ENCODE measurements at places on chromosomes 1 and 21.

DNA sequence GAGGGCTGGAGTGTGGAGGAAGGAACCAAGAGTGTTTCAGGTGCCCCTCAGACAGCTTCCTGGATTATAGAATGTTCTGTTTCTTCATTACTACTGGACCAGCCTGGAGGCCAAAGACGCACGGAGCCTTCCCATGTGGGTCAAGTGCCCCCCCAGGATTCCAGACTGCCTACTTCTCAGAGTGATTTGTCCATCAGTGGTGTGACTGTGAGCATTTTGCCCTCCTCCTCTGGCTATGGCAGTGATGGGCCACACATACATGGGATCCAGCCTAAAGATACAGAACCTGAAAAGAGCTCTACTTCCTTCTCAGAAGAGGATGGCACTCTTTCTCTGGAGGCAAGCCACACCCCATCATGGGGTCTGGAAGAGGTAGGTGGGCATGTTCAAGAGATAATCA lies 64.9 kb downstream of the MACF1 start:
- DNase-seq: no peak

DNA sequence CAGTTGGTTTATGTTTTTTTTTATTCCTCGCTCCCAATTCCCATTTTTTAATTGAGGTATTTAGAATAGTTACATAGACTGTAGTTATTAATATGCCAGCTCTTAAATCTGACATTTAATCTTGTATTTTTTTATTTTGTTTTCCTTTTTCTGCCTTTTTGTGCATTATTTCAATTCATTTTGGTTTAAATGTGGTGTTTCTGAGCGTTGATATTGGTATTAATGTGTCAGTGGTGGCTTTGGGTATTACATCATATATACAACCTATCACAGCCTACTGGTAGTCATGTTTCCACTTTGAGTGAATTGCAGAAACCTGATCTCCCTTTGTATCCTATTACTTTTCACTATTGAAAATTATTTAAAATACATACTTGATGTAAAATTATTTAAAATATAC lies 1027.3 kb downstream of the KCNT2 start:
- DNase-seq: no peak

- no peak for DNase-seq
Measured at GRCh38 chr1:31161571-31161970, 78.1 kb downstream of the NKAIN1 start.

DNA sequence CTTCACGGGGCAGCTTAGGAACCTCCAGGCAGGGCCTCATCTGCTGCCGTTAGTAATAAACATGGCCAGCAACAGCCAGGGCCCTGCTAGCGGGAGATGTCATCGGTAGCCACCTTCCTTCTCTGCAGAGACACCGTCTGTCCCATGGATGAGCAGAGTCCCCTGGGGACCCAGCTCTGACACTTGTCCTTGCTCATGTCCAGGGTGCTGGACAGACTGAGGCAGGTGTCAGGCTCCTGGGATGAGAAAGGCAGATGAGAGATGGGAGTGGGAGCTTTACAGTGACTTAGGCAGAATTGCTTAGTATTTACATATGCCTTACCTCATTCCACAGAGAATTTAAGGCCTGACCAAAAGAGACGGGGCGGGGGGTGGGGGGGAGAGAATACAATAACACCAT lies 25.0 kb downstream of the CAPN2 start:
- no peak for DNase-seq

GRCh38 chr1:9842073-9842711 lies 18.4 kb upstream of the CLSTN1 start:
- no peak for DNase-seq

DNA sequence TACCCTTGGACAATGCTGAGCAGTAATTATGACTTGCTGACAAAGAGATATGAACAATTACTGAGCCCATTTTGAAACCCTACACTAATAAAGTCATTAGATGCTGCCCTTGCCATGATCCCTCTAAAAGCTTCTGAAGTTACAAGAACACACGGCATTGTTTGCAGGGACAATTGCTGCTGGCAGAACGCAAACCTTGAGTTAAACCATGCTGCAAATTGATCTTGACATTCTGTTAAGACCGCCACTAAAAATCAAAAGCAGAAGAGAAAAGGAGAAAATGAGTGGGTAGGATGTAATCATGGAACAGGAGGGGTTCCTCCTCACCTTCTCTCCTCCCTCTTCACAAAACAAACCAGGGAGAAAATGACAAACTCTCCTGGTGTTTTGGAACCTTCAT lies 136.2 kb upstream of the DMRTA2 start:
- DNase-seq: no peak

GRCh38 chr1:8211883-8212579 lies 105.9 kb upstream of the SLC45A1 start:
- DNase-seq: no peak

DNA sequence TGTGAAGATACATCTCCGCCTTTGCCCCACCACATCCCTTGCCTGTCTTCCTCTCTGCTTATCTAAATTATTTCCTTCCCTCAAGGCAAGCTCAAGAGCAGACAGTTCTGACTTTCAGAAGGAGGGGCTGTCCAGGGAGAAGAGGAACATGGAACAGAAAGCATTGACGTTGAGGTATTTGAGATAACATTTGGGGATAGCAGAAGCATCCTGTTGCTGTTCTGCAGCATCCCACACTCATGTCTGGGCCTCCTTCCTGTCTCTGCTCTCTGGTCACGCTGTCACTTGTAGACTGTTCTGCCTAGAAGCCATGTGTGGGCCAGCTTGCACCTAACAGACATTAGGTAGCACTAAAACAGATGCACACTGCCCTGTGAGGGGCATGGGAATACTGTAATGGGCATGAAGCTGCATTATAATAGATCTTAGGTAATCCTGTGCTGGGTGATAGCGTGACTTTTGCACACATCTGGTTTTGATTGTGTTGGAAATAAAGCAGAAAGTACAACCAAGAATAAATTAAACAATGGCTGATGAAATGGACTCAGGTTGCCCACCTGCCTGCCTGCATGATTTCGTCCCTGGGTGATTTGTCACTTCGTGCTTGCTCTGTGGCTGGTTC lies 660 bp upstream of the RD3 start:
- no peak for DNase-seq

DNA sequence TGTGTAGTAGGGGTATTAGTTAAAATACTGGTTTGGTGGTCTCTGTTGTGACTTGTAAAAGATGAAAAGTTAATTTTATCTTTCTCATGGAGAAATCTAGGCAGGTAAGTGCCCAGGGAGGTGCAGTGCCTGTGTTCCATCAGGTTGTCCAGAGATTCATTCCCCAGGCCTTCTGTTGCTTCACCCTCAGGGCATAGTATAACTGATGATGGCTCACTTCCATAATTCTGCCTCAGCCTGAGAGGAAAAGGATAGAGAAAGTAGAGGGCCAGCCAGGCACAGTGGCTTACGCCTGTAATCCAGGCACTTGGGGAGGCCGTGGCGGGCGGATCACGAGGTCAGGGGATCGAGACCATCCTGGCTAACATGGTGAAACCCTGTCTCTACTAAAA lies 153.9 kb downstream of the FMN2 start:
- no peak for DNase-seq

DNA sequence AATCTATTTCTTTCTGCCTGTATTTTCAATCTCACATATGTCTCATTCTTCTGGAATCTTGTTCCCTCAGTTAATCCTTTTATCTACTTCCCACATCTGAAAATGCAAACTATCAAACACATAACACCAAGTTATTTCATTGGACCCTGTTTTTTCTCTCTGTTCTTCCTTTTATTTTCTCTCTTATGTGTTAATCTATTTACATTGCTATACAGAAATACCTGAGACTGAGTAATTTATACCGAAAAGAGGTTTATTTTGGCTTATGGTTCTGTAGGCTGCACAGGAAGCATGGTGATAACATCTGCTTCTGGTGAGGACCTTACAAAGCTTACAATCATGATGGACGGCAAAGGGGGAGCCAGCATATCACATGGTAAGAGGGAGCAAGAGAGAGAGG lies 247.6 kb downstream of the TGFB2 start:
- no peak for DNase-seq

GRCh38 chr1:53567851-53568250 lies 108.7 kb downstream of the DMRTB1 start:
- no peak for DNase-seq

- DNase-seq: no peak
Measured at GRCh38 chr1:248802454-248802853, 23.3 kb downstream of the SH3BP5L start.

DNA sequence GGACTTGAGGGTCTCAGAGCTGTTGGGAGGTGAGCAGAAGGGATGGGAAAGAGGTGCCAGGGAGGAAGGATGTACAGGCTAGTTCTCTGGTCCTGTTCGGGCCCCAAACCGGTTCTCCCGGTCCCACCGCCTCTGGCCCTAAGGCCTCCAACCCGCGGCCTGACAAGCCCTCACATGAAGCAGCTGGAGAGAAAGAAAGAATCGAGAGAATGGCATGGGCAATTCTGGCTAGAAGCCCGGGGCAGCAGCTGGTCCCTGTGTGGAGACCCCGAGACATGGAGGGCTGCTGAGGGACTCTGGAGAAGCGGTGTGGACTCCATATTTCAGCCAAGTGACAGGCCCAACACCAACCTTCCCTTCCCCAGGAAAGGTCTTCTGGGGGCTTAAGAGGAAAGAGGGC lies 730 bp downstream of the CDC42SE1 start:
- DNase-seq: no peak

GRCh38 chr1:208061118-208061517 lies 150.2 kb upstream of the CD34 start:
- no peak for DNase-seq

- no peak for DNase-seq
Measured at GRCh38 chr1:248361121-248361715, at the start of gene OR2T4. Gene OR2T4, plus strand, starts transcription at chr1:248361665. Its CDS starts 0 bp downstream, at chr1:248361665.

GRCh38 chr21:38973552-38973951 lies 167.8 kb downstream of the ETS2 start:
- no peak for DNase-seq

- DNase-seq: no peak
Measured at GRCh38 chr1:218699421-218699820, 354.3 kb downstream of the TGFB2 start.

- DNase-seq: no peak
Measured at GRCh38 chr1:82848043-82848442, 1047.3 kb downstream of the ADGRL2 start.

DNA sequence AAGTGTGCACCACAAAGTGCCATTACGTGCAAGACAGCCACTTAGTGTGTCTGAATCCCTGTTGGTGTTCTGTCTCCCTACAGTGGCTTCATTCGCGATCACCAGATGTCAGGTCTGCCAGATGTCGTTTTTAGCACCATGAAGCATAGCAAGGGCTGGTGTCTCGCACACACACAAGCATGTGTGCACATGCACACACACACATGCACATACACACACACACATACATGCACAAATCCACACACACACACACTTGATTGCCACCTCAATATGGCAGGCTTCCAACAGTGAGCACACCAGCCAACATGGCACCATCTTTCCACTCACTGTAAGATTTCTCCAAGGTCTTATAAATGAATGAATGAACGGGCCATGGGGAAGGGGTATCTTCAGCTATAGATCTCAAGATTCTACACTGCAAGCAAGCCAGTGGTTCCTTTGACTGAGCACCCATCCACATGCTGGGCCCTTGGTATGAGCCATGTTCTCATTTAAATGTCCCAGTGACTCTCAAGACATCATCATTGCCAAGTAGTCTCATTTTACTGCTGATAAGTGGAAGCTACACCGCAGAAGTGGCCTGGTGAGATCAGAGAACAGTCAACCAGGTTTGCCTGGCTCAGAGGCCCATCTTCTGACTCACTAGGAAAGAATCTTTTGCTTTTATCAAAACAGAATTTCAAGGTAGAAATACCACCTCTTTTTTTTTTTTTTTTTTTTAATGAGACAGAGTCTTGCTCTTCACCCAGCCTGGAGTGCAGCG lies 84.9 kb downstream of the SIM2 start:
- no peak for DNase-seq

DNA sequence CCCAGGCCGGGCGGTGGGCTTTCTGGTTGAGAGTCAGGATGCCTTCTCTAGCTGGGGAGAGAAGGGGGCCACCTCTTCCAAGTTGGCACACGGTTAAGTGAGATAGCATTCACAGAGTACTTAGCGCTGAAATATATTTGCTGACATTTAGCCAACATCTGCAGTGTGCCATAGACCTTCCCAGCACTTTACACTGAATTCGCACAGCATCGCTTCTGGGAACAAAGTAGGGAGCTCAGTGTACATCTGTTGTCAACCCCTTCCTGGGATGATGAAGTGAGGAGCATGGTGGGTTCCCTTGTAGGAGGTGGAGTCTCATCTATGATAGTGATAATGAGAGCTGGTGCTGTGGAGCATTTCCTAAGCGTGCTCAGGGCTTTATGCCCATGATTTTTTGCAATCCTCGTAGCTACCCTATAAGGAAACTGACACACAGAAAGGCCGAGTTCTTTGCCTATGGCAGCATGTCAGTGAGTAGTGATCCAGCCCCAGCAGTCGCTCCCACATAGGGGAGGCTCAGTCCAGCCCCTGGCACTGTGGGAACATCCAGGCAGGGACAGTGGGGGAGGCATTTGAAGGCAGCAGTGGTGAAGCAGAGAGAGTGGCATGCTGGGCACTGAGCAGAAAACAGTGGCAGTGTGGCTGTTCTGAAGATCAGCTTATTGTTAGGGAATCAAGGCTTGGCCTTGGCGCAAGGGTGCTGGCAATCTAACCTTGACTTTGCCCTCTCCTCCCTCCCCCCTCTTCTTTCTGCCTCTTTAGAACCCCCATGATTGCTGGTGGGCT lies 176.2 kb downstream of the PGBD5 start:
- no peak for DNase-seq

GRCh38 chr1:182603646-182604174 lies 479 bp downstream of the RGS16 start:
- no peak for DNase-seq

DNA sequence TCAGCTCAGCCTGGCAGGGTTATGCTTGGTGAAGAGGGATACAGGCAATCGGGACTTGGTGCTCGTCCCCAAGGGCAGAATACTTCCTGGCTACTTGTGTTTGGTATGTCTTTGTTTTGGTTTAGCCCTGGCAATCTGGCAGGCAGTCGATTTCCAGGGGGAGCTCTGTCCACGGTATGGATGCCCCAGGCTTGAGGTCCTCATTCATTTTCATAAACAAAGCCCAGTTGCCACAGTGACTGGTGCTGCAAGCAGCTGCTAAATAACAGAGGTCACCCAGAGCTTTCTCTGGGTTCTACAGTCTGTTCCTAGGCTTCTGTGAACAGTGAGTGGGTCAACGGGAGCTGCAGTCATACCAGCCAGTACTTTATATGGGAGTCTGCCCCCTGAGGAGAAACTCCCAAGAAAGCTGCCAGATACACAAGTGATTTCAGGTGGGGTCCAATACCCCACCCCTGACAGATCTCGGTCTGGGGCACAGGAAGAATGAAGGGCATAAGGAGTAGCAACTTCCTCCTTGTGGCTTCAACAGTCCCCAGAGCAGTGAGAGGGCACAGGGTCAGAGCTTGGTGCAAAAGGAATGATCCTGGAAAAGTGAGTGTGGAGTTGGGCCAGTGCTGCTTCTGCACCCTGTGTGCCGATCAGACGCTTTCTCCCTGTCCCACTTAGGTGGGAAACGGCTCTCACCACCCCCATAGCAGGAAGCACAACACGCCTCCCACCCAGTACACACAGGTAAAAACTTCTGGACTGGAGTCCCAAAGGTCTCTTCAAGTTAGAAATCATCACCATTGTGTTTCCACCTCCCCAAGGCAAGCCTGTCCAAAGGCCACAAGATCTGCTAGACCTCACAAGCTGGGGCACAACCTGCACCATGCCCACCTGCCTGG lies 55.5 kb downstream of the TGFBR3 start:
- DNase-seq: no peak
